ENCODE measurements at places on chromosomes 11 and 22. TPM values are rescaled to one million over a fixed set of nuclear protein-coding genes. Genes with fewer than 3 reads are reported as not detected.

GRCh38 chr11:85732965-85733364, 47.0 kb upstream of the CCDC89 start:
- no peaks in the 10 kb centered on the region for H3K36me3 ChIP-seq
- H3K4me3 ChIP-seq = no peak overlapping the region
- no peak overlapping the region for H3K27ac ChIP-seq
- H3K27me3 ChIP-seq = no peaks in the 10 kb centered on the region
- H3K4me1 ChIP-seq = no peaks in the 10 kb centered on the region
- DNase-seq = no peak

- H3K36me3 ChIP-seq = no peaks in the 10 kb centered on the region
- no peak for DNase-seq
- no peak overlapping the region for H3K27ac ChIP-seq
- no peaks in the 10 kb centered on the region for H3K27me3 ChIP-seq
- no peaks in the 10 kb centered on the region for H3K4me1 ChIP-seq
- no peak overlapping the region for H3K4me3 ChIP-seq
Observed at GRCh38 chr11:119638851-119639250, 90.1 kb downstream of the NECTIN1 start.

- no peaks in the 10 kb centered on the region for H3K4me1 ChIP-seq
- H3K27ac ChIP-seq = no peak overlapping the region
- no peak overlapping the region for H3K4me3 ChIP-seq
Observed at GRCh38 chr11:45674481-45675190, 9.2 kb upstream of the CHST1 start.

- H3K27ac ChIP-seq = no peak overlapping the region
- peaks cover 47% of the 10 kb centered on the region for H3K4me1 ChIP-seq
- DNase-seq = peak; percentile 93
- no peak overlapping the region for H3K4me3 ChIP-seq
Observed at GRCh38 chr22:25362215-25362882, 142.9 kb downstream of the CRYBB2 start.

GRCh38 chr11:72616655-72617054, 57.6 kb downstream of the PDE2A start:
- peaks cover 63% of the 10 kb centered on the region for H3K4me1 ChIP-seq
- H3K4me3 ChIP-seq = no peak overlapping the region
- no peaks in the 10 kb centered on the region for H3K36me3 ChIP-seq
- H3K27ac ChIP-seq = peak overlapping the region; percentile 82
- no peaks in the 10 kb centered on the region for H3K27me3 ChIP-seq

GRCh38 chr11:35953081-35953760, 9.4 kb downstream of the LDLRAD3 start:
- H3K4me3 ChIP-seq = no peak overlapping the region
- DNase-seq = no peak
- H3K27ac ChIP-seq = no peak overlapping the region
- H3K27me3 ChIP-seq = no peaks in the 10 kb centered on the region
- no peaks in the 10 kb centered on the region for H3K36me3 ChIP-seq

GRCh38 chr11:16117989-16118756, 238.2 kb downstream of the SOX6 start:
- no peak overlapping the region for H3K4me3 ChIP-seq
- no peak overlapping the region for H3K27ac ChIP-seq
- no peaks in the 10 kb centered on the region for H3K4me1 ChIP-seq
- DNase-seq = no peak

- no peaks in the 10 kb centered on the region for H3K4me1 ChIP-seq
- no peaks in the 10 kb centered on the region for H3K36me3 ChIP-seq
- H3K4me3 ChIP-seq = no peak overlapping the region
- no peak for DNase-seq
Observed at GRCh38 chr11:107740271-107740670, 28.4 kb upstream of the SLN start.

- H3K27ac ChIP-seq = no peak overlapping the region
- DNase-seq = no peak
- no peak overlapping the region for H3K4me3 ChIP-seq
- H3K4me1 ChIP-seq = no peaks in the 10 kb centered on the region
Observed at GRCh38 chr11:86277741-86278140, 24.3 kb upstream of the HIKESHI start.

GRCh38 chr11:93791493-93791892, 7.4 kb downstream of the MED17 start:
- no peak for DNase-seq
- H3K36me3 ChIP-seq = peaks cover 82% of the 10 kb centered on the region
- no peak overlapping the region for H3K4me3 ChIP-seq

- H3K4me1 ChIP-seq = no peaks in the 10 kb centered on the region
- H3K27ac ChIP-seq = no peak overlapping the region
- DNase-seq = no peak
Observed at GRCh38 chr11:41313226-41313625, 146.2 kb downstream of the LRRC4C start.

DNA sequence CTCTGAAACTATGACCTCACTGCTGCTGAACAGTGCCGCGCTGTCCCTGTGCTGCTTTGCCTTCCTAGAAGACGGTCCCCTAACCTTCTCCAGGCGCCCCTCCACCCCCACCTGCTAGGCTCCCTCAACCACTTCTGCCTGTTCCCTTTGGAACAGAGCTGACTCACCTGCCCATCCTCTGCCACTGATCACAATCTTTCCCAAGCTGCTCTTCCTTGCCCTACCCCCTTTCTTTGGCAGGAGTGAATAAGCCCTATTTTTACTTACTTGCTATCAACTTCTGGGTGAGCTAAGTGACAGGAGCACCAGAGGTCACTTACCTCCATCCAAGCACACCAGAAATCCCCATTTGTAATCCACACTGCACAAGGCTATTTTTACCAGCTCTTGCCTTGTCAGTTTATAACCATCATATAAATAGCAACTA, 116.0 kb upstream of the BID start:
- peaks cover 24% of the 10 kb centered on the region for H3K4me1 ChIP-seq
- peak overlapping the region; percentile 69 for H3K27ac ChIP-seq
- H3K36me3 ChIP-seq = peaks cover 55% of the 10 kb centered on the region
- H3K27me3 ChIP-seq = no peaks in the 10 kb centered on the region
- no peak for DNase-seq

OR56B4 gene
- total RNA-seq = not detected

GPR83 gene
- 0.40 TPM for total RNA-seq

OR4A47 gene
- not detected for total RNA-seq

LSP1 gene
- total RNA-seq = 10.3 TPM

ACP2 gene
- total RNA-seq = 19.5 TPM

SAA1 gene
- total RNA-seq = 0.75 TPM

TMA7B gene
- total RNA-seq = not detected

KRTAP5-10 gene
- not detected for total RNA-seq

EMID1 gene
- 1.0 TPM for total RNA-seq

OAF gene
- 64.7 TPM for total RNA-seq

MRGPRE gene
- not detected for total RNA-seq

OR8A1 gene
- total RNA-seq = not detected

TEX12 gene
- total RNA-seq = not detected

CHADL gene
- total RNA-seq = 12.8 TPM

MIAT gene
- 1.2 TPM for total RNA-seq

NDUFS3 gene
- 76.7 TPM for total RNA-seq

Measured in esophagus muscularis mucosa (tissue), 4 donors.